Activated B cell treated with CpG ODN at 0.5 μM for 24 hours (primary cell): ENCODE measurements at places on chromosomes 2 and 18. TPM values are rescaled to one million over a fixed set of nuclear protein-coding genes. Genes with fewer than 3 reads are reported as not detected.

GRCh38 chr2:137348301-137348700, 583.0 kb downstream of the THSD7B start:
- H3K4me1 ChIP-seq: no peaks in the 10 kb centered on the region
- H3K36me3 ChIP-seq: no peaks in the 10 kb centered on the region
- no peak overlapping the region for H3K27ac ChIP-seq
- DNase-seq: no peak

Gene ADRA2B
- 0.11 and 0.37 TPM in 2 replicates for total RNA-seq

DNA sequence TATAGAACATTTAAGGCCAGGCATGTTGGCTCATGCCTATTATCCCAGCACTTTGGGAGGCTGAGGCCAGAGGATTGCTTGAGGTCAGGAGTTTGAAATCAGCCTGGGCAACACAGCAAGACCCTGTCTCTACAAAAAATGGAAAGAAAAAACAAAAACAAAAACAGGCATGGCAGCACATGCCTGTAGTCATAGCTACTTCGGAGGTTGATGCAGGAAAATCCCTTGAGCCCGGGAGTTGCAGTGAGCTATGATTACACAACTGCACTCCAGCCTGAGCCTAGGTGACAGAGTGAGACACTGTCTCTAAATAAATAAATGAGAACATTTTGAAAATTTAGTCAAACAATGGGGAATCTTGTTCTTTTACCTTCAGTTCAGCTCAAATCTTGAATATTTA, 12.1 kb upstream of the YES1 start:
- DNase-seq: no peak
- H3K27ac ChIP-seq: no peak overlapping the region
- H3K27me3 ChIP-seq: peaks cover 30% of the 10 kb centered on the region
- H3K36me3 ChIP-seq: no peaks in the 10 kb centered on the region

- H3K4me3 ChIP-seq: no peak overlapping the region
- no peaks in the 10 kb centered on the region for H3K4me1 ChIP-seq
- H3K27ac ChIP-seq: no peak overlapping the region
- peaks cover 21% of the 10 kb centered on the region for H3K36me3 ChIP-seq
Observed at GRCh38 chr2:54228945-54229344, 27.1 kb downstream of the TSPYL6 start.

DNA sequence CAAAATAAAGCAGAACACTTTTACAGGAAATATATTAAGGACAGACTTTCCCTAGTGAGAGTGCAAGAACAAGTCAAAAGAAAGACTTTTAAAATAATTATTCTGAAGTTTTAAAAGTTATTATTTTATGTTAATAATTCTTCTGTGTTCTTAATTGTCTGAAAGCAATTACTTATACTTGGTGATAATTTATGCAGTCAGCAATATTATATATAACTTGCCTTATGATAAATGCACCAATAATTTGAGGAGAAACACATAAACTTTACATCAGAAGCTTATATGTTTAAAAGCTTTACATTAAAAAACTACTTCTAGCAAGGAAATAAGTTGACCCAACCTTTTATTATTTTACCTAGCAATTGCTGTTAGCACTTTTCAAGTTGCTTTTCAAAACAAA, 3.5 kb upstream of the CALCRL start:
- no peaks in the 10 kb centered on the region for H3K27me3 ChIP-seq
- H3K27ac ChIP-seq: no peak overlapping the region
- H3K36me3 ChIP-seq: no peaks in the 10 kb centered on the region
- H3K4me3 ChIP-seq: no peak overlapping the region
- DNase-seq: no peak

Gene IL1RN
- 0.32 TPM in 1 of 2 replicates, not detected in the other for total RNA-seq

GRCh38 chr2:238821391-238821790, 26.5 kb upstream of the TWIST2 start:
- H3K27me3 ChIP-seq: peaks cover 21% of the 10 kb centered on the region
- H3K4me3 ChIP-seq: no peak overlapping the region
- no peak overlapping the region for H3K27ac ChIP-seq

DNA sequence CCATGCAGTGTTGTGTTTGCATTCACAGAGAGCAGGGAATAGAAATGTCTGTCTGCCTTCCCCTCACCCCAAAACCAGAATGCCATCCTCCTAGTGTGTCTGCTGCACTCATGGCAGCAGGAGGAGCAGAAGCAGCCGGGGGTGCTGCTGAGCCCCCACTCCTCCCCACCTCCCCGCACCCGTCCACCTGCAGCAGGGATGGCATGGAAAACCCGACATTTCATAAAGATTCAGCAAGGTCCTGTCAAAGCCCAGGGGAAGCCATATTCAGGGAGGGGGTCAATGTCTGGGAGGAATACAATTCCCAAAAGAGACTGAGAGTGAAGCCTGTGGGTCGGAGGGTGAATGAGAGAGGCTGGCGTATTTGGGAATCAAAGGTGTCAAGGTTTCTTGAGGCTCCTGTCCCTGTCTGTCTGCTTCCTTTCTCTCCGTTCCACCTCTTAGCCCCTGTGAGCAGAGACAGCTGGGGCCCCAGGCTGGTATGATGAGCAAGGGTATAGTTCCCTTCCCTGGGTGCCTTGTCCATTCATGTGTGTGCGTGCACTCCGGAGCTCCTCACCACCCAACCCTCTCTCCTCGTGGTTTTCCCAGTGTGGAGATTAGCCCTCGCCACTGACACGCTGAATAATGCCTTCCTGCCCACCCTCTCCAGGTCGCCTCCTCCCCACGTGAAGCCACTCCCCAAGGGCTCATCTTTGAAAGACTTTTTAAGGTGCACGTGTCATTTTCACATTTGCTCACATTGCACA, 133.5 kb upstream of the ZNF236 start:
- no peak overlapping the region for H3K4me3 ChIP-seq
- H3K27me3 ChIP-seq: peaks cover 4% of the 10 kb centered on the region

Gene IMP4
- 121 and 140 TPM in 2 replicates for total RNA-seq

Gene HOXD3
- not detected in 2 replicates for total RNA-seq

- no peak for DNase-seq
- H3K27me3 ChIP-seq: peaks cover 3% of the 10 kb centered on the region
- H3K27ac ChIP-seq: no peak overlapping the region
Observed at GRCh38 chr18:47050468-47050867, 15.0 kb upstream of the ELOA2 start.

DNA sequence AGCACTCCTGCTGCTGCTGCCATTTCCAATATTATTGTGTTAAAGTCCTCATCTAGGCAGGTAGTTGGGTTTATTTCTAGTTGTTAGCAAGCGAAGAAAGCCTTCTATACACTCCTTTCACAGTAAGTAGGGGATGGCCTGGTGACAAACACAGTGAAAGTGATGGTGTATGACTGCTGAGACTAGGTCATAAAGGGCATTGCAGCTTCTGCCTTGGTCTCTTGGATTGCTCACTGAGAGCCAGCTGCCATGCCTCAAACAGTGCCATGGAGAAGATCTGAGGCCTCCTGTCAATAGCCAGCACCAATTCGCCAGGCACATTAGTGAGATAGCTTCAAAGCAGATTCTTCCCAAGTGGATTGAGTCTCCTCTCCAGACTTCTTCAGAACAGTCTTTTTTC, 27.6 kb upstream of the MSTN start:
- H3K27me3 ChIP-seq: no peaks in the 10 kb centered on the region
- H3K4me3 ChIP-seq: no peak overlapping the region
- H3K4me1 ChIP-seq: no peaks in the 10 kb centered on the region
- H3K36me3 ChIP-seq: no peaks in the 10 kb centered on the region

GRCh38 chr2:202171241-202171825, 67.1 kb downstream of the SUMO1 start:
- no peak overlapping the region for H3K4me3 ChIP-seq
- H3K27ac ChIP-seq: no peak overlapping the region
- peaks cover 5% of the 10 kb centered on the region for H3K27me3 ChIP-seq
- DNase-seq: peak; percentile 16
- H3K4me1 ChIP-seq: peaks cover 17% of the 10 kb centered on the region

Gene GCG
- total RNA-seq: not detected in 2 replicates

- H3K36me3 ChIP-seq: no peaks in the 10 kb centered on the region
- no peak overlapping the region for H3K4me3 ChIP-seq
- H3K27me3 ChIP-seq: no peaks in the 10 kb centered on the region
- no peak overlapping the region for H3K27ac ChIP-seq
- DNase-seq: no peak
Observed at GRCh38 chr2:145146691-145147090, 626.8 kb upstream of the ZEB2 start.

DNA sequence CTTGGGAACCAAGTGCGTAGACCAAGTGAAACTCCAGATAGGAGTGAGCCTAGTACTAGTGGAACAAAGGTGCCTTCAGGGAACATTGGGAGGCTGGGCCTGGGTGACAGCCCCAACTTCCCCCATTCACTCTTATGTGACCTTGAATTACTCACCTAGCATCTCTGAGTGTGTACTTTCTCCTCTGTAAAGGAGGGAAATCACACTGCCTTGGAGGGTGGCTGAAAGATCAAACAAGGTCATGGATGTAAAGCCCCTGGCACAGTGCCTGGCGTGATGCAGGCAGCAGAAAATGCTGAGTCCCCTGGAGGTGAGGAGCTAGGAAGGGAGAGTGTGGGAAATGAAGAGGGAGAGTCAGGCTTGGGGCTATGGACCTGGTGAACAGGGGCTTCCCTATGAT, 45.9 kb downstream of the MARCO start:
- H3K4me1 ChIP-seq: no peaks in the 10 kb centered on the region
- DNase-seq: no peak
- no peak overlapping the region for H3K4me3 ChIP-seq

Gene DSG2
- total RNA-seq: not detected in 2 replicates

DNA sequence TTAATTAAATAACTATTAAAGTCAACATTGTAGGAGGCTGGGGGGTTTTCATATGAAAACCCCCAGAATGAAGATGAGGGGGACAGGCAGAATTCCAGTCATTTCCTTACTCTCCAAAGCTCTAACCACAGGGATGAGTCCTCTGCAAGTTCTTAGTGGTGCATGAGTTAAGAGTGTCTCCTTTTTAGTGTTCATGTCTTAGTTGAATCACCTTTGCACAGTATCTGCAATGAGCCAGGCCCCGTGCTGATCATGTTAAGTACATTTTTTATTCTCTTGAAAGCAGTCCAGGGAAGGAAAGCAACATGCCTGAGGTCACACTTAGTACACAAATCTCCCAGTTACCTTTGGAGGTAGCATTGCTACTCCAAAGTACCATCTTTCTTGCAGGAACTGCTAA, 25.7 kb upstream of the MSGN1 start:
- no peaks in the 10 kb centered on the region for H3K27me3 ChIP-seq
- no peaks in the 10 kb centered on the region for H3K36me3 ChIP-seq
- no peak for DNase-seq
- H3K27ac ChIP-seq: no peak overlapping the region
- no peak overlapping the region for H3K4me3 ChIP-seq
- H3K4me1 ChIP-seq: peaks cover 32% of the 10 kb centered on the region

DNA sequence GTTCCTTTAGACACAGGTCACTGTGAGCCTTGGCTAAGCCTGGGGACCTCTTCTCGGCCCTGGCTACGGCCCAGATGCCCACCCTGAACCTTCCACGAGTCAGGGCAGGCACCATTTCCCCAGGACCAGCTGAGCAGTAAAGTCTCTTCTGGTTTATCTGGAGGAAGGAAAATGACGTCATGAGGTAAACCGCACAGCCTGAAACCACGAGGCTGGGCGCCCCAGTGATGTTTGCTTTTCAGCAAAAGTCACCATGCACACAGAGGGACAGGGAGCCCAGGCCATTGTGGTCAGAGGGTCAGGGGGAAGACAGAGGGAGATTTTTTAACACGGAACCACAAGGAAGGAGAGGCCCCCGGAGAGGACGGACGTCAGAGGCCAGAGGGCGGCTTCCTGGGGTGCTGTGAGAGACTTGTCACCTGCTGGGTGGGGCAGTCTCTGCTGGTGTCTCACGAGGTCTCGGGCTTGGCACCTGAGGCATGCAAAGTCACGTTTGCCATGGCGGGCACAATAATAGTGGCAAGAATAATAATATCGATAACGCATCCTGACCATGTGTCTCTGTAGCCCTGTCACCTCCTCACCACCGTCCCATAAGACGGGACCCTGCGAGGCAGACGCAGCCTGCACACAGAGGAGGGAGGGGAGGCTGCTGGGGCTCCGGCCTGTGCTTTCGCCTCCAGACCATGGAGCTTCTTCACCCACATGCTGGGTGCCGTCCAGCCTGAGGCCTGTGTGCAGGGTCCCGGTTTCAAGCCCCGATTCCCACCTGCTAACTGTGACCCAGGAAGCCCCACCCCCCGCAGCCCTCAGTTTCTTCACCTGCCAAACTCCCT, 33.2 kb upstream of the FOSL2 start:
- DNase-seq: peak; percentile 41
- H3K27me3 ChIP-seq: no peaks in the 10 kb centered on the region
- H3K27ac ChIP-seq: peak overlapping the region; percentile 42

DNA sequence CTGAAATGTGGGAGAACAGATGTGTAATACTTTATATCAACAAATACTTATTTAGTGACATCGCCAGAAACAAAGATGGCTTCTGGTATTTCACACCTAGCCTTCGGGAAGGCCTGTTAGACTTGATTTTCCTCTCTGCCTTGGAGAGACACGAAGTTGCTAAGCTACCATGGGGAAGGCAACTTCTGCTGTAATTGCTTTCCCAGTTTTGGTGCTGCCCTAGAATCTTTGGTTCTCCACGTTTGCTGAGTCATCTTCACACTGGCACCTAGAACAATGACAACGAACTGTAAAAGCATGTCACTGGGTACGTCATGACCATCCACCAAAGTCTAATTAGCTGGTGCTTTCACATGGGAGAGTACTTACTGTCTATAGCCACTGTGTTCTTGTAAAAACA, 58.7 kb upstream of the ACTR3 start:
- H3K4me3 ChIP-seq: no peak overlapping the region
- no peaks in the 10 kb centered on the region for H3K27me3 ChIP-seq
- no peaks in the 10 kb centered on the region for H3K36me3 ChIP-seq
- DNase-seq: no peak
- H3K4me1 ChIP-seq: peaks cover 7% of the 10 kb centered on the region

DNA sequence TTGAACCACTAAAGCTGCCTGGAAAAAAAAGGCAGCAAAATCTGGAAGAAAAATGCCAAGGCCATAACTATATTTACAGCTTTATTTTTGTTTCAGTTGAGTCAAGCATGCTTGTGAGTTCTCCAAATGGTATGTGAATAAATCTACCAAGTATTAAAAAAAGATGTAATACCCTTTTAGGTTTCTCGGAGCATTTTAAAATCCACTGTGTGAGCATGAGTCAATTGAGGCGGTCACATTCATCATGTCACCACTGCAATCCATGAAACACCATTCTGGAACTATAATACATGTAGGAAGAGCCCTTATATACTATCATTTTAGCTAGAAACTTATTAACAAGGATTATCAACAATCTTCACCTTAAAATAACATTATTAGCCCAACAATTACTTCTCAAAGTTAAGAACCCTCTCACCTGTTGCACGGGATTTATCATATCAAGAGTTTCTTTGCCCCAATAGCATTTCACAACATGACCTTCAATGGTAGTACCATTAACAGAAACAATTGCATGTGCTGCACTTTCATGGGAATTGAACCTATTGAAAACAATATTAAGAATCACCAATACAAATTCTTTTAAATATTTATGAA, 24.2 kb upstream of the C2orf42 start:
- DNase-seq: no peak
- H3K27me3 ChIP-seq: no peaks in the 10 kb centered on the region
- H3K4me1 ChIP-seq: no peaks in the 10 kb centered on the region
- no peak overlapping the region for H3K4me3 ChIP-seq

DNA sequence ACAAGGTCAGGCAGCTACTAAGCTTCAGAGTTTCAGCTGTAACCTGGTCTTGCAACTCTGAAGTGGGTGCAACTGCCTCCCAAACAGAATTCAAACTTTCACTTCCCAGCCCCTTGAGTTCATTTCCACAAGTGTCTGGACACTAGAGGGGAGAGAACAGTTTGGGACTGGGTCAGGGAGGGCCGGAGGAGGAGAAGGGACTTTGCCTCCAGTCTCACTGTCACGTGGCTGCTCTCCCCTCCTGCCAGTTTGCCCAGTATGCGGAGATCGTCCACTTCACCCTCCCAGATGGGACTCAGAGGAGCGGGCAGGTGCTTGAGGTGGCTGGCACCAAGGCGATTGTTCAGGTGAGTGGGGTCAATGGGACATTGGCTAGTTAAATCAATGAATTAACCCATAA, 20.6 kb upstream of the ANKRD53 start:
- no peaks in the 10 kb centered on the region for H3K36me3 ChIP-seq
- H3K27me3 ChIP-seq: peaks cover 32% of the 10 kb centered on the region
- H3K27ac ChIP-seq: no peak overlapping the region
- DNase-seq: no peak
